ENCODE measurements at places on chromosomes 6 and 20.

GRCh38 chr6:9007027-9007426 is 571.7 kb upstream of the SLC35B3 start:
- no peak for DNase-seq

GRCh38 chr6:102746941-102747340 is 1353.4 kb downstream of the GRIK2 start:
- no peak for DNase-seq

DNA sequence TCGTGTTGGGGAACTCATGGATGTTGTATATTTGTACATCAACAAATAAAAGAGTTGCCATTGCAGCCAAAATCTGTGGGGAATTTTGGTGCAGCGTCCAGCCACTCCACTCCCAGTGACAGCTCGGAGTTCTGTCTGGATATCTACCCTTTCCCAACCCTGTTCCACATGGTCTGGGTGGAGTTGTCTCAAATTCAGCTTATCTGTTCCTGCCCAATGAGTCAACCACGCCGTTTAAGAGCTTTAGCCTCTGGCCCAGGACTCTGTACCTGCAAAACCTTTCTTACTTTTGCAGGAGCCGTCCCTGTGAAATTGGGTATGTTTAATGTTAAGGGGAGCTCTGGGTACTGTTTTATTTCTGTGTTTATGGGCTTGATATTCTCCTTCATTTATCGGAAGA is 33.9 kb upstream of the OVOL2 start:
- no peak for DNase-seq

DNA sequence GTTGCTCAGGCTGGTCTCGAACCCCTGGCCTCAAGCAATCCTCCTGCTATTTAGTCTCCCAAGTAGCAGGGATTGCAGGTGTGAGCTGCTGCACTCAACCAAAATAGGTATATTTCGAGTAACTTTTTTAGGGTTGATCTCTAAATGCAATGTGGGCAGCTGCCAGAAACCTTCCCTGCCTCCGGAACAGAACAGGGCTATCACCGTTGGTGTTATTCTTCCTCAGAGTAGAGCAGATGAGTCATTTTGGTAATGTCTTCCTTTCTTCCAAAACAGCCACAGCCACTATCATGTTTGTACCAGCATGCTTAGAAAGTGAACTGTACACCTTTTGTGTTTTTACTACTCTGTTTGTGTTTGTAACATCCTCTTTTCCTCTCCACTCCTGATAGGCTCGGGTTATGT is 44.1 kb downstream of the SNX9 start:
- no peak for DNase-seq

- no peak for DNase-seq
These were observed 131.2 kb upstream of the KCNG1 start for GRCh38 chr20:51153867-51154707.

DNA sequence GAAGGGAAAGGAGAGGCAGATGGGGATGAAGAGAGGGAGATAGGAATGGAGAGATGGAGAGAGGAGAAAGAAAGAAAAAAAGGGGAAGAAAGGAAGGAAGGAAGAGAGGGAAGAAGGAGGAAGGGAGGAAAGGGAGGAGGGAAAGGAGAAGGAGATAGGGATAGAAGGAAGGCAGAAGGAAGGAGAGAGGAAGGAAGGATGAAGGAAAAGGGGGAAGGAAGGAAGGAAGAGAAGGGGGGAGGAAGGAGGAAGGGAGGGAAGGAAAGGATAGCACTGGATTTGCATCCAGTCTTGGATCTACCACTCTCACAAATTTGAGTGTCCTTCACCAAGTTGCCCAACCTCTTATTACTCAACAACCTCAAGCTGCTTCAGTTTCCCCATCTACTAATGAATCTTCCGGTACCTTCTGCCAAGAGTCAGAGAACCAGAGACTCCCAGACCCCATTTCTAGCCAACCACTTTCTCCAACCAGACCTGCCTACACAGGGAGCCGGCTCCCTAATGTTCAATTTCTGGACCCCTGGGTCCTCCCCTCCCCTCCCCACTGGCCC is 79.7 kb upstream of the FOXP4 start:
- DNase-seq: no peak

GRCh38 chr6:11806561-11807317 is 28.1 kb upstream of the ADTRP start:
- DNase-seq: no peak

DNA sequence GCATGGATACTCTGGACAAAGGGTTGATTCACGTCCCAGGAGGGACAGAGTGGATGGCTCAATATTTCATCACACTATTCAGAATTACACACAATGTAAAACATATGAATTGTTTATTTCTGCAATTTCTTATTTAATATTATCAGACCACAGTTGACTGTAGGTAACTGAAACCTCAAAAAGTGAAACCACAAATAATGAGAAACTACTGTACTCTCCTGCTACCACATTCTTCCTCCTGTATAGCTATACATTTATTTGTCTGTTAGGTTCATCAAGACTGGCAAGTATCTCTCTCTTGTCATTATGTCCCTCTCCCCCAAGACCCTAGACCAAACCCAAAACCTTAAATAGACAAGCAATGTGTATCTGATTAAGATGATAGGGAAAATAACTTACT is 60.0 kb downstream of the SYCP2 start:
- no peak for DNase-seq

DNA sequence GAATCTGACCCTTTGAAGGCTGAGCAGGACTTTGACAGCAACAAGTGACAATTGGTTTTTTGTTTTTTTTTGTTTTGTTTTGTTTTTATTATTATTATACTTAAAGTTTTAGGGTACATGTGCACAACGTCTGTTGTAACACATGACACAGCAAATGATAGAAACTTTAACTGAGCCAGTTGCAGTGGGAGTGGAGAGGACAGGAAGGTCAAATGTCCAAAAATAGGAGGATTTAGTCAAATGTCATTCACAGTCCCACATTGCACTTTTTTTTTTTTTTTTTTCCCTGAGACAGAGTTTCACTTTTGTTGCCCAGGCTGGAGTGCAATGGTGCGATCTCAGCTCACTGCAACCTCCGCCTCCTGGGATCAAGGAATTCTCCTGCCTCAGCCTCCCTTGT is 223.0 kb downstream of the HIVEP2 start:
- no peak for DNase-seq

DNA sequence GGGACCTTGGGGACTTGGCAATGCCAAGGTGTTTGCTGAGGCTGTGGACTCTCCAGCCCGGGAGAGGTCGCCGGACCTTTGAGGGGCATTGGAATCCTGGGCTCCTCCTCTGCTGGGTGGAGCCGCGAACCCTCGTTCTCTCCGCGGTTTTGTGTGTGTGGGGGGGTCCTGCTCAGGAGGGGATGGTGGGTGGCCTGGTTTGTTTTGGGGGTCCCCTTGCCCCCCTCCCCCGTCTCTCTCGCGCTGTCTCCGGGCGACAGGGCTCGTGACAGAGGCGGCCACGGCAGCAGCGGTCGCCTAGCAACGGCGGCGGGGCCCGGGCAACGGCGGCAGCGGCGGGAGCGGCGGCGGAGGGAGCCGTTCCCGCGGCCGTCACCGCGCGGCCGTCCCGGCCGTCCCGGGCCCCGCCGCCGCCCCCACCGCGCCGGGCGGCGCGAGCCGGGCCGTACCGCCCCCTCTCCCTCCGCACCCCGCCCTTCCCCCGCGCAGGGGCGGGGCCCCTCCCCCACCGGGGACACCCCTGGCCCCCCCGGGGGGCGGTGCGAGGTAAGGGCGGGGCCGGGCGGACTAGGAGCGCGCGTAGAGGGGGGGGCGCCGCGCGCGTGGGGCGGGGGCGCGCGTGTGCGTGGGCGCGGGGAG is 7.8 kb downstream of the SYNGAP1 start:
- DNase-seq: peak; percentile 17

DNA sequence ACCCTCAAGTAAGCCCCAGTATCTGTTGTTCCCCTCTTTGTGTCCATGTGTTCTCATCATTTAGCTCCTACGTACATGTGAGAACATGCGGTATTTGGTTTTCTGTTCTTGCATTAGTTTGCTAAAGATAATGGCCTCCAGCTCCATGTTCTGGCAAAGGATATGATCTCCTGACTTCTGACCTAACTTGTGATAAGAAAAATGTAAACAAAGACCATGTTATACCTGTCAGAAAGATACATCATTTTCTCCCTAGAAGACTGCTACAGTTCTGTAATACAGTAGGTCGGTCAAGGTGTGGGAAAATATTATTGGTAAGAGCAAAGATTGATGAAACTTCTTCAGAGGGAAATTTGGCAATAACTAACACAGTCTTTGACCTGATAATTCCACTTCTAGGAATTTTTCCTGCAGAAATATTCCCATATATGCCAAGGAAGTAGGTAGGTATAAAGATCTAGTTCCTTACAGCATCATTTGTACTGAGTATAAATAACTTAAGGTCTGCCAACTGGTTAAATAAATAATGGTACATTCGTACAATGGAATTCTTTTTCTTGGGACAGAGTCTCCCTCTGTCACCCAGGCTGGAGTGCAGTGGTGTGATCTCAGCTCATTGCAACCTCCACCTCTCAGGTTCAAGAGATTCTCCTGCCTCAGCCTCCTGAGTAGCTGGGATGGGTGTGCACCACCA is 19.1 kb upstream of the FKBP5 start:
- DNase-seq: no peak

DNA sequence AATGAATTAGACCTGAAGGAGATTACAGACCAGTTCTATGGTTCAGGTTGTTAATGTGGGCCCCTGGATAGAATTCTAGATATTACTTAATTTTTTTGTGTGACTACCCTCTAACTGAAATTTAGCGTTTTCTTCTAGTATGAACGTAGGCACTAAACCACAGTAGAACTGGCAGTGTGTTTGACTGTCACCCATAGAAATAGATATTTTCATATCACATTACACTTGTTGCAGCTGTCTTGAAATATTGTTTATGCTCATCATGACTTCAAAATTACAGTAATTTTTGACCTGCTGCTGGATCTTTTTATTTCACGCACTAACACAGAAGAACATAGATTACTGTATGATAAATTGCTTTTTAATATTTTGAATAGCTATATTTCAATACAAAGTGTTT is 31.6 kb downstream of the E2F3 start:
- no peak for DNase-seq

DNA sequence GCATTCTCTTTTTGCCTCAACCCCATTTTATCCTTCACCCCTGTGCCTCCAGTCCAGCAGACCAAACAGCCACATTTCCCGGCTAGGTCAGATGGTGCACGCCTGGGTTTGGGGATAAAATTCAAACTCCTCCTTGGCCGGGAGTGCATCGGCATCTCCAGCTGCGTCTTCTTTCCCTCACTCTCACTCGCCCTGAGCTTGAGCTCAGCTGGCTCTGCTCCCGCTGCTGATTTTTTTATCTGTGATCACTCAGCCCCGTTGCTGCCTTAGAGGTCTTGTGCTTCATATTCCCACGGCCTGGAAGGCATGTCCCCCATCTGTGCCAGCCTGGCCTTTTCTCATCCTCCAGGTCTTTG is 6.8 kb upstream of the EZR start:
- DNase-seq: no peak

DNA sequence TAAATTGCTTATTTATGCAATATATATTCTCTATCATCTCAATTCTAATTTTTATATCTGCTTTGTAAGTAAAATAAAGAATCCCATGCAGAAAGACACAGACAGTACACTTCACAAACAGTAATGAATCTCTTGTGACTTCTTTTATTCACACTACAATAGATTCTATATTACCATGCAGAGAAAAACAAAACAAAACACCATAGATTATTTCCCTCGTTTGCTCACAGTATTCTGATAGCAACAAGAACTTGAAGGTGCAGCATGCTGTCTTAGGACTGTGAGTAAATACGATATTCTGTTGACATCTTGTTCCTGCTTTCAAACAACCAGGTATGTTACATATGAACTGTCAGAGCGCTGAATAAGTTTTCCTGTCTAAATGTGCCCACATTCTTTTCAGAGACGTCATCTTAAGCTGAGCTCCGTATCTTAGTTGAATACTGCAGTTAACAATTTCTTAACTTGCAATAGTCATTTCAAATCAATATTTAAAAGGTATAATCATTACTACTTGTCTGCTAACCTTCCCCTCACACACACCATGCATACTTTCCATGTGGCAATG is 140.1 kb downstream of the BTBD9 start:
- no peak for DNase-seq

- no peak for DNase-seq
These were observed 39.4 kb upstream of the PLEKHG1 start for GRCh38 chr6:150560004-150560883.

GRCh38 chr6:159134701-159135364 is 34.4 kb upstream of the FNDC1 start:
- peak; percentile 83 for DNase-seq

DNA sequence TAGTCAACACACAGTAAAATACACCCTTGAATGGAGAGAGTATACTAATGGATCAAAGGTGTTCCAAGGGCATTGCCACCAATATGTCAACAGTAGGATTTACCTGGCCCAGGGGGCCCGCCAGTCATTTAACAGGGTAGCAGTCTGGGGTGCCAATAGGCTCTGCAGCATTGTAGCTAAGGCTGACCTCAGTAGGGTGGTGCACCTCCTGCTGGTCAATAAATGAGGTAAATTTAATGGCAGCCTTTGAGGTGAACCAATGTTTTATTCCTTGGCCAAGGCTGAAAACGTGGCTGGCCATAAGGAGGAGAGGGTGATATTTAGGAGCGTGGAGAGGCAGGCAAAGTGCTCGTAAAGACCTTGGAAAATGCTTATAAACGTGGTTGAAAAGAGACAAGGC is 147.2 kb downstream of the RPS12 start:
- no peak for DNase-seq

GRCh38 chr20:37714978-37715672 is 21.3 kb downstream of the CTNNBL1 start:
- DNase-seq: no peak

DNA sequence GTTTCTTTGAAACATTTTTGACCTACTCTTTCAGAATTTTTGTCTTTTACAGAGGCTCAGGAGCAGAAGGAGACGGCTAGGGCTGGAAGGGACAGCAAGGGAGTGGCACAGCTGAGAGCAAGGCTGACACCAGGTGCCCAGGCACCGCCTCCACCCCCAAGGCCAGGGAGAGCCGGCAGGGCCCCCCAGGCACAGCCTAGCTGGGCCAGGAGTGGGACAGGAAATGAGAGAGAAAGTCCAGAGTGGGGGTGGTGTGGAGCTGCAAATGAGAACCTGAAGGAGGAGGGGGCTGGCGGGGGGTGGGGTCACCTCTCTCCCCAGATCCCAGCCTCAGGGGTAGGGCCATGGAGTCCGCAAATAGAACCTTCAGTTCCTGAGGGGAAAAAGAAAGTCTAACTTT is 236.7 kb downstream of the CDC5L start:
- DNase-seq: no peak

DNA sequence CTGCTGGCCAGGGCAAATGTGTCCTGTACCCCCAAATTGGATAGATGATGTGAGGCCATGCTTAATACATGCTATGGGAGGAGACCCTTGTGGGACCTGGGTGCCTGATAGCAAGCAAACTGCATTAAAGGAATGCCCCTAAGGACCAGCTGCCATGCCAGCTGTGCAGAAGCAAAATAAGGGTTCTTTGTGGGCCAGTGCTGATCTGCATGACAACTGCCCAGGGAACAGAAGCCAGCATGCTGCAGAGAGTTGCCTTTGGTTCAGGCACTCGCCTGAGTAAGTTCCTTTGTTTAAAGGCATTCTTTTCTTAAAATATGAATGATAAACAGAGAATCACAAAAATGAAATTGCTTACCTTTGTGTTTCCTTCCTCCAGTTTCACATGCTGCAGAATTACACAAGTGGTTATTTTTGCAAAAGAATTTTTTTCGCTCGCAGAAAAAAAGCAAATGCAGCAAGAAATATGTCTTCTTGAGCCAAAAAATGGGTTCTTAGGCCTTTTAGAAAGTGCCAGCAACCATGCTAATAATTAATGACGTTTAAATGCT is 6.9 kb upstream of the SYNDIG1 start:
- no peak for DNase-seq

Data from NCI-H1105 treated with DMSO at 0.1 percent for 48 hours (cell line).